ENCODE measurements at places on chromosomes 16 and 17.

DNA sequence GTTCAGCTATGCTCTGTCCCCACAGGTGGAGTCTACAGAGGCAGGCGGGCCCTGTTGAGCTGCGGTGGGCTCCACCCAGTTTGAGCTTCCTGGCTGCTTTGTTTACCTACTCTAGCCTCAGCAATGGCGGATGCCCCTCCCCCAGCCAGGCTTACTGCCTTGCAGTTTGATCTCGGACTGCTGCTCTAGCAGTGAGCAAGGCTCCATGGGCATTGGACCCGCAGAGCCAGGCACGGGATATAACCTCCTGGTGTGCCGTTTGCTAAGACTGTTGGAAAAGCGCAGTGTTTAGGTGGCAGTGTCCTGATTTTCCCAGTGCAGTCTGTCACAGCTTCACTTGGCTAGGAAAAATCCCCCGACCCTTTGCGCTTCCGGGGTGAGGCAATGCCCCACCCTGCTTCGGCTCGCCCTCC lies 89.1 kb downstream of the BCAS3 start:
- DNase-seq: peak; percentile 3

DNA sequence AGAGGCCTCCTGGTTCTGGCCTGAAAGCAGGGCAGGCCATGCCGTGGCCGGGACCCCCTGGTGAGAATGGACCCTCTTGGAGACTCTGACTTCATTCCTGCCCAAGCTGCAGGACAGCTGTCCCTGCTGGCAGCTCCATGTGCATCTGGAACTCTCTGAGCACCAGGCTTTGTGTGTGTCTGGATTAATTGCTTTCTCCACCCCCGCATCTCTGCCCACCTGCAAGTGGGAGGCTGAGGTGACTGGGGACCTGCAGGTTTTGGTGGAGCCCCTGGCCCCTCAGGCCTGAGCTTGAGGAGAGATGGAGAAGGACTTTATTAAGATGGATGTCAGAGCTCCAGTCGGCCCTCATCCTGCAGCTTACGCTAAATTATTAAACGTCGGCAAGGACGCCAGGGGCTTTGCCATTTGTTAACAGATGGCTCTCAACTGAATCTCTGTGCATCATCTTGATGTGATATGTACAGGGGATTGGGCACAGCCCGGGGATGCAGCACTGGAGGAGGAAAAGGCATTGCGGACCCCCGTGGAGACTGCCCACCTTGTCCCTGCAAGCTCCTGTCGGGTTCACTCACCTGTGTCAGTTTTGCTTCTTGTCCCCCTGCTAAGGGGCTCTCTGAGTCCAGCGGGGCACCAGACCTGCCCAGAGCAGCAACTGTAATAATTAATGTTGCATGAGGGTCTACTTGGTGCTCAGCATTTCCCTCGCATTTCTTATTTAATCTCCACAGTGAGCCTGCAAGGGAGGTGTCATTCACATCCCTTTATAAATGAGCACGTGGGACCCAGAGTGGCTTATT lies 154.1 kb upstream of the RPL38 start:
- DNase-seq: no peak

GRCh38 chr16:86619239-86619794 lies 41.0 kb downstream of the FOXL1 start:
- DNase-seq: no peak

DNA sequence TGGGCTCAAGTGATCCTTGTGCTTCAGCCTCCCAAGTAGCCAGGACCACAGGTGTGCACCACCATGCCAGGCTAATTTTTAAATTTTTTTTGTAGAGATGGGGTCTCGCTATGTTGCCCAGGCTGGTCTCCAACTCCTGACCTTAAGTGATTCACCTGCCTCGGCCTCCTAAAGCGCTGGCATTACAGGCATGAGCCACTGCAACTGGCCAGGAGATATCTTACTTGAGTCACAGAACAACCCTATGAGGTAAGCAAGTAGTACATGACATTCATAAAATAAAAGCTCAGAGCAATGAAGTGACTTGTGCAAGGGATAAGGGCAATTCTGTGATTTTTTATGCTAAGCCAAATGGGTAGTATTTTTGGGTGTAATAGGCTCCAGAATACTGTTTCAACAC lies 57.3 kb downstream of the CDC27 start:
- DNase-seq: no peak

GRCh38 chr16:1257561-1258224 lies 1.8 kb downstream of the TPSD1 start:
- no peak for DNase-seq

DNA sequence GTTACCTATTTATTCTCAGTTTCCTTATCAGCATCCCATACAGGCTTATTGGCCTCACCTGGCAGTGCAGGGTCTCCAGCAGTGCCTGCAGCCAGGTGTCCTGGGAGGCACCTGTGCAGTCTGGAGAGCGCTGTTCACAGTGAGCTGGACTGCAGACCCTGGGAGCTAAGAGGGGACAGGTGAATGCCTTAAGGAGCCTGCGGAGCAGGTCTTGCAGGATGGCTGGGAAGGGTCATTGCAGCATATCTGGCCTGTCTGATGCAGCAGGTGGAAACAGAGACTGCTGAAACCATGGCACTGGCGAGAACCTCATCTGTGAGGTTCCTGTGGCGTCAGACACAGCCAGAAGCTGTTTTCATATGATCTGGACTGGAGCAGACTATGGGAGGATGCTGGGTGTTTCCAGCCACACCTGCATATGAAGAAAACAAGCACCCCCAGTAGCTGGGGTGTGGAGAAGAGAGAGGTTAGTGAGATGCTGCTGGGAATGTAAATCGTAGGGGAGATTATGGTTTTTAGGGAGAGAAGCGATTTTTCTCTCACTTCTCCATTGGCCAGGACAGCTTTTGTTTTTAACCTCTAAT lies 77.0 kb downstream of the NTN1 start:
- no peak for DNase-seq

GRCh38 chr16:86833136-86833535 lies 254.8 kb downstream of the FOXL1 start:
- no peak for DNase-seq

DNA sequence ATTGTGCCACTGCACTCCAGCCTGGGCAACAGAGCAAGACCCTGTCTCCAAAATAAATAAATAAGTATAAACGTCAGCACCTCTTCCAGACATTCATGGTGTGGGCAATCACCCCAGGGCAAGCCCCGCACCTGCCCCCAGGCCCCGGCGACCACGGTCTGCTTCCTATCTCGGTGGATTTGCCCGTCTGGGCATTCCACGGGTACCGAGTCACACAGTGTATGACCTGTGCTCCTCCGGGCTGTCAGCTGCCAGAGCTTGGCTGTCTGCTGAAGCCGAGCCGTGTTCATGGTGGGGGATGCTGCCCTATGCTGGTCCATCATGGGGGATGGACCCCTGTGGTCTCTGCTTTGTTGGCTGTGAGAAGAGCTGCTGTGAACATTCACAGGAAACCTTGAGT lies 15.4 kb downstream of the CYBC1 start:
- no peak for DNase-seq

DNA sequence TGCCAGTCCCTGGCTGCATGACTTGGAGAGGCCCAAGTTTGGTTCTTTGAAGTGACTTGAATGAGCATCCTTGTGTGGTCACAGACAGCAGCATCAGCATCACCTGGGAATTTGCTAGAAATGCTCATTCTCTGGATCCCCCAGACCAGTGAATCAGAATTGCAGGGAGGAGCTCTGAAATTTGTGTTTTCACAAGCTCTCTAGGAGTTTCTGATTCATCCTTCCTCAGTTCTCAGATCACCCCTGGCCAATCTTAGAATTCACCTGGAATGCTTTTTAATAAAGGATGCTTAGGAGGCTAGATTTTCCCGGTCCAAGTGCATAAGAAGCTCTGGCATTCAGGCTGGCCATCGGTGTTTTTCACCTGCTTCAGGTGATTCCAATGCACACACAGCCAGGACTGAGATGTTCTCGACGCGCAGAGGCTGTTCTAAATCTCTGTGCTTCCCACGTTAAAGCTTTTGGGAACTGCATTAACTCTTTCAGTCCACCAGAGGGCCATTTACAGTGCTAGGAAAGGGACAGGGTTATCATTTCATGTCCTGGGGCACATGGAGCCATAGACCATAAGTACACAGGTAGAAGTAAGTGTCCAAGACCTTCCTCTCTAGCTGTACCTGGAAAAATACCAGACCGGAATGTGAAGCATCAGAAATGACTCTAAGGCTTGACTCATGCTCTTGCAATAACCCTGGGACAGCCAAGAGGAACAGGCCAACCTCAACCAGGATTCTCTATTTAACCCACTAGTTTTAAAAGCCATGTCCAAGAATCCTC lies 85.7 kb upstream of the XYLT1 start:
- no peak for DNase-seq

GRCh38 chr16:53960954-53961616 lies 257.1 kb downstream of the FTO start:
- DNase-seq: no peak

GRCh38 chr16:86222547-86222946 lies 287.8 kb upstream of the FOXF1 start:
- no peak for DNase-seq

- DNase-seq: no peak
Observed at GRCh38 chr17:3594976-3595375, 14.2 kb downstream of the TRPV1 start.

GRCh38 chr16:46976550-46976949 lies 3.1 kb upstream of the DNAJA2 start:
- DNase-seq: no peak

- DNase-seq: no peak
Observed at GRCh38 chr17:63843910-63844677, 1.6 kb upstream of the SMARCD2 start.

DNA sequence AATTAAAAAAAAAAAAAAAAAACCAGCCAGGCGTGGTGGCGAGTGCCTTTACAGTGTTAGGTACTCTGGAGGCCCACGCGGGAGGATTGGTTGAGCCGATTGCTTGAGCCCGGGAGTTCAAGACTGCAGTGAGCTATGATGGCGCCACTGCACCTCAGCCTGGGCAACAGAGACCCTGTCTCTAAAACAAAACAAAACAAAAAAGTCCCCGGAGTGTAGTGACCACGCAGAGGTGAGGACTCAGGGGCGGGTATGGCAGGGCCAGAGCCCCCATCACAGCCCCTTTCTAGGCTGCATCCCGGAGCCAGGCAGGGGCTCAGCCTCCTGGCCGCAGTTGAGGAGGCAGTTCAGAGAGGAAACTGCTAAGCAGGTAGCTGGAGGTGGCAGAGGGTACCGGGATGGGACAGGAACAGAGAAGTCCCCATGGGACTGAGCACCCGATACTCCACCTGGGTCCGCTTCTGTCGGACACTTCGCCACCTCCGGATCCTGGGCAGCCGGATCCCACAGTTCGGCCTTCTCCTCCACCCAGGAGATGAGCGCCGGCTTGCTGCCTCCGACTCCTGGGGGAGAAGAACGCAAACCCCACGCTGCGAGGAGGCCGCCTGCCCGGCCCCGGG lies 800 bp downstream of the ZNF747 start:
- DNase-seq: no peak

GRCh38 chr17:57092171-57092570 lies 7.1 kb downstream of the AKAP1 start:
- DNase-seq: no peak

GRCh38 chr16:28981517-28981916 lies 3.3 kb upstream of the LAT start:
- no peak for DNase-seq

- DNase-seq: no peak
Observed at GRCh38 chr16:87947356-87948118, 3.7 kb upstream of the BANP start.

DNA sequence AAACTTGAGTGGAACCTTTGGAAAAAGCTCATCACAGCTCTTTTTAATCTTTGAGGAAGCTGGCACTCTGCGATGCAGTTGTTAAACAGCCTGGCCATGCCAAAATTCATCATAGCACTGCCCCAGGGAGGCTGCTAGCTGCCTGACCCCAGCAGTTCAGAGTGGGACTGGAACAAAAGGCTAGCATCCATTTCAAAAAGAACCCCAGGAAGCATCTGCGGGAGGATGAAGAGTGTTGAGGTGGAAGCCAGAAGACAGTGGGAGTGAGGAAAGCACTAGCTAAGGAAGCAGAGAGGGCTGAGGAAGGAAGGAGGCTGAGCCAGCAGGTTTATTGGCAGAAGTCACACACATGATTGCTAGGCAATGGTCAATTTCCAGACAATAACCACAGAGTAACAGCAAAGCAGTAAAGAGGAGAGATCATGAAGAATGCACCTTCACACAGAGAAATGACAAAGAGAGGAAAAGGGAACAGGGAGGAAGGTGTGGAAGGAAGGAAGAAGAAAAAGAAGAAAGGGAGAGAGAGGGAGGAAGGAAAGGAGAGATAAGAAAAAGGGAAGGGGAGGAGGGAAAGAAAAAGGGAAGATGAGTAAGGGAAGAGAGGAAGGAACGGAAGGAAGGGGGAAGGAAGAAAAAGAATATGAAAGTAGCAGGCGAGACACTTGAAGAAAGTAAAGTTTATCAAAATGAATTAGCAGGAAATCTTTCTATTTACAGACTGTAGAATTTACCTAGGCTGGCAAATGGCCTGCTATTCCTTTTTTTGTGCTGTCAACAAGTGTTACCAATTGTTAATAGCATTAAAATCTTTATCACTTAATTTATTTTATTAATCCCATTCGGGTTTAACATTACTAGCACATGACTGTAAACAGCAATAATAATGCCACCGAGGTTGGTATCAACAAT lies 270.0 kb upstream of the PSMD7 start:
- no peak for DNase-seq

DNA sequence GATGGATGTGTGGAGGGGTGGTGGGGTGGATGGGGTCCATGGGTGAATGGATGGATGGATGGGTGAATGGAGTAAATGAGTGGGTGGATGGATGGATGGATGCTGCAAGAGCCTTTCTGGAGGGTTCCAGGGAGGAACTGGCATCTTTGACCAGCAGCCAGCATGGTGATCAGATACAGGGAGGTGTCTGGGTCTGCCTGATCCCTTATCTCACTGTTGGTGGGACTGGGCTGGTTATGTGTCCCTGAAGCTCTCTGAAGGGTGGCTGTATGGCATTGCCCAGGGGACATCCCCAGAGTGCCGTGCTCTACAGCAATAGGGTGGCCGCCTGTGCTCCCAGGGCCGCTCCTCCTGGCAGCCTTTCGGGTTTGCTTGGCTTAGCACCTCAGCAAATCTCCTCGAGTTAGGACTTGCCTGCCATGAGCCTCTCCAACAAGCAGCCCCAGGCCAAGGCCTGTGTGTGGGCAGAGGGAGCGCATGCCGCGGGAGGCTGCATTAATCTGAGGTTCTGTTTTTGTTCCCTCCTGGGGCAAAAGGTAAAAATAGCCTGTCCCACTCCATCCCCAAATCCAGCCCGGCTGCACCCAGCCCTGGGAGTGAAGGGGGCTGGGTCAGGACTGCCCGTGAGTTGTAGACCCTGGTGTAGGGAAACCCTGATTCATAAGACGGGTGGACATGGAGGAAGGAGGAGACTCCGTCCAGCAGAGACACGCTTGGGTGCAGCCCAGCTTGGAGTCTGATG lies 165.4 kb downstream of the SEC14L1 start:
- no peak for DNase-seq

DNA sequence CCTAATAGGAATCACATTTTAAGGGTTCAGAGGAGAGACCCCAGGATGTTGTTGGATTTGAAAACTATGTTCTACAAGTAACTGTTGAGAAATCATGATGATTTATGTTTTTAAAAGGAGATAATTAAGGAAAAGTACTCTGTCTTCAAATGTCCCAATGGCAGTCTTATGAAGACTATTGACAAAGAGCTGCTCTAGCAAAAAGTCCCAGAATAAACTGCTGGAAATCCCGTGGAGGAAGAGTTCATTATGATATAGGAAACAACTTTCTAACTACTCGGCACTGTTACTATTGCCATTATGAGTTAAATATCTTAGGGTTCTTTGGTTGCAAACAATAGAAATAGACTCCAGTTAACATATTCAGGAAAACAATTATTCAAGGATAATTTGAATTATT lies 65.6 kb upstream of the GAS7 start:
- no peak for DNase-seq

GRCh38 chr16:14300705-14301168 lies 229.6 kb downstream of the MRTFB start:
- DNase-seq: no peak

Data from CD8-positive, alpha-beta T cell (primary cell).